AG04449 (cell line): ENCODE measurements at places on chromosomes 7 and 10.
A peak's percentile ranks its signal among the peaks of the same experiment; 100 is the strongest.

DNA sequence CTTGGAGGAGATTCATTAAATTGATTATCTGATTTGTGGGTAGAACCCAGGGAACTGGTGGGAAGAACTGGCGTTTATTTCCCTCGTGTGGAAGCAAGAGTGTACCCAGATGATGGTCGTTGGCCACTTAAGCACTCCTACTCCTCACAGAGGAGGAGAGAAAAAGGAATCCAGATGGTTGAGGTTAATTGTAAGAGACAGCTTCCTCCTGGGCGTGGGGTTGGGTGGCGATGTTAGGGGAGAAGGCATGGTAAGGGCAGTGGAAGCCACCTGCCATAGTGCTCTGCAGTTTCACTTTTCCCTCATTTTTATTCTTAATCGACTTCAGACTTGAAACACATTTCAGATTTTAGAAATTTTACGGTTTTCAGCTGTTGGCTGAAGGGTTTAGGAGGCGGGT lies 104.1 kb downstream of the DOCK1 start:
- no peak for DNase-seq

- DNase-seq, result no peak
Observed at GRCh38 chr7:2638224-2638991, 6.6 kb downstream of the TTYH3 start.

DNA sequence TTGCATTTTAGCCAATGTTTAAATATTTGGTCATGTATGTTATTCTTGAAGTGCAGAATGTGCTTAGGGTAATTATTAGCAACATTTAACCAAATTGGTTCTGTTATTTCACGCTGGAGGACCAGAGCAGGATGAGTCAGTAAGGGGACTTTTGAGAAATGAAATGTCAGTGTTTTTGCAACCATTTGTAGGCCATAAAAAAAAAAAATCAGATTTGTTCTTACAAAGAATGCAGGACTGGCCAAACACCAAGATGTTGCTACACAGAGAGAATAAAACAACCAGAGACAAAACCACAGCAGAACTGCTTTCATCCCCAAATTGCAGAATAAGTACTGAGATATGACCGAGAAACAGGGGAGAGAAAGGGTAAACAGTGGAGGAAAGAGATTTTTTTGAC lies 62.1 kb downstream of the TPST1 start:
- DNase-seq, result peak; percentile 86

DNA sequence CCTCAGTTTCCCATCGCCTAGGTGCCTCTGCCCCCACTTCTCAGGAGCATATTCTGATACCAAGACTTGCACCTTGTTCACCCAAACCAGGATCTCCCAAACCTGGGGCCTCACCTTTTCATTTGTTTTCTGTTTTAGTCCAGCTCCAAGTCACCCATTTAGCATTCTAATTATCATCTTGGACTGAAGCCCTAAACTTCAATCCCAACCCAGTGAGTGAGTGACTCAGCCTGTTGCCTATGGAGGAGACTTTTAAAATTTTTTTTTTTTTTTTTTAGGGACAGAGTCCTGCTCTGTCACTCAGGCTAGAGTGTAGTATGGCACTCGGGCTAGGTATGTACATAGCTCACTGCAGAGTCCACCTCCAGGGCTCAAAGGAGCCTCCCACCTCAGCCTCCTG lies 378.9 kb upstream of the AUTS2 start:
- no peak for DNase-seq

GRCh38 chr7:99728615-99729014 lies 6.4 kb downstream of the CYP3A7 start:
- no peak for DNase-seq

DNA sequence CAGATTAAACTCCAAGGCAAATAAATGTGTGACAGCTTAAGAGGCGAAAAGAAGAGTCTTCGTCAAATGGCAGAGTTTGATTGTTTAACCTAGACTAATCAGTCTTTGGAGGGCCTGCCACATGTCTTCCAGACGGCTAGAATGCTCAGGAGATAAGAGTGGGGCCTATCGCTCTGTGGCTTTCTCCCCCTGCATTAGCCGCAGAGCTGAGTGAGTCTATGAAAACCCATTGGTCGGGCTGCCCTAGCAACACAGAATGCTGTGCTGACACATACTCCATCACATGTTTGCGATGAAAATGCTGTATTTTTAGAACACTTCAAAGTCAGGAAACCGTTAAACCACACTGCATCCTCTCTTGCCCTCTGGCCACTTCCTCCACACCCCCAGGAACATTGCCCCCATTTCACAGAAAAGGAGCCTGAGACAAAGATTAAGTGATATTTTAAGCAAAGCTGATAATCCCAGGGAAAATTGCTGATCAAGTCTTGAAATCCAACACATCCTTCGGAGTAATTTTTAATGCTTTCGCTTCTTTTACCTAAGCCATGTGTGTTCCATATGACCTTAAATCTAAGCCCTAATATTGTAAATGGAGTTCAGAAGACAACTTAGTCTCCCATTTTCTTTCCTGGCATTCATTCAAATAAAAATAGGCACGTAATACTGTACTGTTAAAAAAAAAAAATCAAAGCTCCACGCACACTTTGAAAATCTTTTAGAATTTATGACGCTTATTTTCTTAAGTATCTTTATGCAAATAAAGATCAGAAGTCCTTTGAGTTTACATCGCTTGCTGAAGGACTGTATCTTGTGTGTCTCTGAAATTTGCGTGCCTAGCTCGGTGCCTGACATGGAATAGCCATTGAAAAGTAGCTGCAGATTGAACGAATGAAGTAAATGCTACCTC lies 161.2 kb downstream of the CELF2 start:
- DNase-seq, result peak; percentile 52

GRCh38 chr10:127694580-127695193 lies 42.3 kb upstream of the FOXI2 start:
- DNase-seq, result no peak

GRCh38 chr7:44752822-44753221 lies 4.2 kb downstream of the ZMIZ2 start:
- DNase-seq, result no peak

GRCh38 chr7:129536323-129536722 lies 34.0 kb downstream of the SMKR1 start:
- DNase-seq, result no peak

GRCh38 chr7:8255680-8256655 lies 6.0 kb downstream of the ICA1 start:
- no peak for DNase-seq

GRCh38 chr7:148556892-148557291 lies 33.7 kb upstream of the C7orf33 start:
- DNase-seq, result no peak

DNA sequence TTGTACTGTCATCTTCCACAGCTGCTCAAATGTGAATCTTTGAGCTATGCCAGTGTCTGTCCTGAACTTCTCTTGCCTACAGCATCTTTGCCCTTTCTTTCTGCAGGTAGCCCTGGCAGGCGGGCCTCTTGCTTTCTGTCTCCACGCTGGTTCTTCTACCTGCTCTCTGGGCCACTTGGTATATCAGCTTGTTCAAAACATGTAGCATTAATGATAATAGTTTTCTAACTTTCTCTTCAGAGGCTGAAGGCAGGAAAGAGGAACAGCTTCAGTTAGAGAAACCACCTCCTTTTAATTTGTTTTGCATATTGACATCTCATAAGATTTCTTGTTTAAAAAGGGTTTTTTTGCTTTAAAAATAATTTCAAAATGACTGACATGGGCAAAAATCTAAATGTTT lies 923 bp upstream of the FGL2 start:
- no peak for DNase-seq

DNA sequence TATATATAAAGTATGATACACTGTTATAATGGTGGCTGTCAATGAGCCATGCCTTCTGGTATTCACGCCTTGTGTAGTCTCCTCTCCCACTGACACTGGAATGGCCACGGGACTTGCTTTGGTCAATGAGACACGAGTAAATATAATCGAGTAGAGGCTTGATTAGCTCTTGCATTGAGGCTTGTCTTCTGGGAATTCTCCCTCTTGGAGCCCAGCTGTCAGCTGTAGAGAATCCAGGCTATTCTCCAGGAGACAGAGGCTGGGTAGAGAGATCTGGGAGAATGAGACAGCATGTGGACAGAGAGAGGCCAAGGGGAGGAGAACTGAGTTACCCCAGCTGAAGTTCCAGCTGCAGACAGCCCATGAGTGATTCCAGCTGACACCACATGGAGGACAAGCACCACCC lies 25.2 kb upstream of the PLCE1 start:
- no peak for DNase-seq

GRCh38 chr10:22049635-22050034 lies 46.1 kb upstream of the DNAJC1 start:
- no peak for DNase-seq

DNA sequence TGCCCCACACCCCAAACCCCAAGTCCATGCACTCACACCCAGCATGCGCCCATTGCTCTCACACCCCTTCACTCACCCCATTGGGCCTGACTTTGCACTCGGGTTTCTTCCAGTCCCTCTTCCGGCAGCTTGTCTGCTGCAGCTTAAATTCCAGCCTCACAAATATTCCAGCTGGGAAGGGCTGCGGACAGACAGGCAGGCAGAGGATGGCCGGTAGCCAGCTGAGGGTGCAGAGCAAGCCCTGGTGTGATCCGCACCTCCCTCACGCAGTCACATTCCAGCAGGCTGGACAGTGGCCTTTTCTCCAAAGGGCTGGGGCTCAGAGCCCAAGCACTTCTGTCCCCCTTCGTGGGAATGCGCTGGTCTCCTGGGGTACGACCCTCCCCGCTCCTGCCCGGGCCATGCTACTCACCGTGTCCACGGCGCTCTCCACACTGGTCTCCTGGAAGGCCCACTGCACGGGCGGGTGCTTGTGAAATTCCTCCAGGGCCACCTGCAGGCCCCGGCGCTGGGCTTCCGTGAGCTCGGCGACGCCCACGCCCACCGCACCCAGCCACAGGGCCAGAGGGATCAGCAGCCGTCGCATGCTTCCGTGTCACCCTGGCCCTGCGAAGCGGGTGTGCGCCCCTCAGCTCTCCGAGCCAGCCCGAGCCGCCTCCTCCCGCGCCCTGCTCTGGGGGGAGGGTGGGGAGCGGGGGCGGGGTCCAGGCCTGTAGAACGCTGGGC lies 1.2 kb downstream of the RARRES2 start:
- no peak for DNase-seq

- no peak for DNase-seq
Observed at GRCh38 chr7:117805241-117805640, 68.0 kb downstream of the CTTNBP2 start.

GRCh38 chr10:128556182-128557110 lies 430.2 kb upstream of the MKI67 start:
- DNase-seq, result no peak

- no peak for DNase-seq
Observed at GRCh38 chr7:129522088-129522970, 20.0 kb downstream of the SMKR1 start.

GRCh38 chr10:28664369-28664740 lies 13.0 kb upstream of the BAMBI start:
- peak; percentile 65 for DNase-seq

- DNase-seq, result no peak
Observed at GRCh38 chr7:23283086-23283485, 16.1 kb upstream of the MALSU1 start.

GRCh38 chr7:30062587-30062986 lies 34.4 kb downstream of the PLEKHA8 start:
- DNase-seq, result no peak

DNA sequence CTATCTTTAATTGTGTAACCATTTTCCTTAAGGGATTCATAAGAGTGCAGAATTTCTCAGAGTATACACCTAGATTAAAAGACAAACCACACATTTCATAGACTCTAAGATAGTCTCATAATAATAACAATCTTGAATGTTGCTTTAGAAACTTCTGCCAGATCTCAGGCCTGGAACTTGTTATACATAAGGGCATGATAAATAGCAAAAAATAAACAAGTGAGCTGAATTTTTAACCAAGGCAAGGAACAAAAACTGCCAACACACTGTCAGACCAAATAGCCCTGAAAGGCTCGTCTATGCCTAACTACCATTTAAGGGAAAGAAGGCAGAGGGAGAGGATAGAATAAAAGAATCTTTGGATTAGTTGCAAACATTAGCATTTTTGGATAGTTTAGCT lies 65.8 kb upstream of the SEMA3C start:
- DNase-seq, result no peak

DNA sequence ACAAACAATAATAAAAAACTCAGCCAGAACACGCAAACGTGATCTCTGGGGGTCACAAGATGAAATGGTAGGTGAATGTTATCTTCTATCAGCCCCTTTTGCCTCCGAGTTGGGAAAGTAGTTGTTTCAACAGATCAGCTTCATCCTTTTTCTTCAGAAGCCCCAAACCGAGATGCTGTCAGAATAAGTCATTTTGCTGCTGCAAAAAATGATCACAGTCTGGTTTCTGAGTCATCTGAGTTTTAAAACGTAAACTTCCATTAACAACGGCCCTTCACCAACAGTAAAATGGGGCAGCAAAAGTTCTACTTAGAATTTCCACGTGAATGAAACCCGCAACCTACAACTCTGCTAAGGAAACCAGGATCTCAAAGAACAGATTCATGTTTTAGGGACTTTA lies 44.9 kb downstream of the JCAD start:
- DNase-seq, result no peak

GRCh38 chr10:47051741-47052238 lies 140.6 kb downstream of the PTPN20 start:
- DNase-seq, result no peak

- DNase-seq, result no peak
Observed at GRCh38 chr7:55251313-55251712, 113.8 kb upstream of the LANCL2 start.

GRCh38 chr10:109922358-109922975 lies 844 bp downstream of the XPNPEP1 start:
- DNase-seq, result no peak

DNA sequence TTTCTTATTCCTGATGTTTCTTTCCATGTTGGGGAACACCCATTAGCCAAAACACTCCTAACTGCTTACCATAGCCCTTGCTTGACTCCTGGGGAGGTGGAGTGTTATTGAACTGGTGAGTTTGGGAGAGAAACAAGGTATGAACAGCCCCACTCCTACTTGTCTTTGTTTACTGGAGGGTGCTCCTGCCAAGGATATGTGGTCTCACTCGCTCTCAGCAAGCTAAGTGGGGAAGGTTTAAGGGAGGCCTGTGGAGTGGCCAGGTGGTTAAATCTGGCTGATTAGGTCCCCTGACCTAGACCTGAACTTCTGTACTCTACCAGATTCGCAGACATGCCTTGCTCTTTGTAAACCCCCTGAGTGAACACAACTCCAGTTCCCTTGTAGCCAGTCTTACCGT lies 300.1 kb downstream of the PTEN start:
- DNase-seq, result no peak

- DNase-seq, result no peak
Observed at GRCh38 chr7:114851406-114852061, 70.4 kb upstream of the MDFIC start.

GRCh38 chr7:78222001-78222751 lies 423.6 kb downstream of the PHTF2 start:
- peak; percentile 87 for DNase-seq

DNA sequence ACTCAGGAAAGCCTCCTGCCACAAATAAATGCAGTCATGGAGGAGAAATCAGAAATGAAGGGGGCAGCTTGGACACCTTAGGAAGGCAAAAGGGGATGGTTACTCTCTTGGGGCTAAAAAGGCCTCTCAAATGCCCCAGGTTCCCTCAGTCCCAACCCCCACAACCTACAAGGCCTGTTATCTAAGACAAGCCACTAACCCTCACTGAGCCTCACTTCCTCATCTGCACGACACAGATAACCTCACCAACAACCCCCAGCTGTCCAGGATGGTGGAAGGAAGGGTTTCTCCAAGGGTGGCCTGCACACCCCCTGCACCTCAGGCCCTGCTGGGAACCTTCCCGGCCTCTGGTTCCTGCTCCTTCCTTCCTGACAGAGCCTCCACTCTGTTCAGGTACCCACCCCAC lies 29.2 kb downstream of the SORBS1 start:
- DNase-seq, result no peak
